ENCODE measurements at places on chromosomes 7 and 10.

DNA sequence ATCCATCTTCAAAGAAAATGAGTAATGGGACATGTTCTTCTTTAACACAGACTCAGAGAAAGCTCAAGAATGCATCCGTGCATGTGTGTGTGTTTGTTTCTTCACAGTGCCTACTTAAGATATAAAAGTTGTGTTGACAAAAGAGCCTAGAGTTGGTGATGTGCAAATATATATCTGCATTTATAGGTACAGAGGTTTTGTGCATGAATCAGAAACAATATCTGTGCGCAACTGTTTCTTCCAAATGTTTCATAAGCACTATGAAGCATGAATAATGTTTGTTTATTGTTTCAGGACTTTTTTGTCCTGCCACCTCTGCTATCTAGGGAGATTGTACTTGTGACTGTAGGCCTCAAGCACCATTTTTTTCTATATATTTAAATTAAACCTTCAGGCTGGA lies 229.7 kb downstream of the CSTF2T start:
- DNase-seq, result no peak

GRCh38 chr7:47609803-47610452 lies 28.0 kb upstream of the TNS3 start:
- DNase-seq, result no peak

- no peak for DNase-seq
These were observed 273.1 kb downstream of the TNS3 start for GRCh38 chr7:47308808-47309207.

- DNase-seq, result no peak
These were observed 140.1 kb downstream of the ETV1 start for GRCh38 chr7:13849163-13849892.

DNA sequence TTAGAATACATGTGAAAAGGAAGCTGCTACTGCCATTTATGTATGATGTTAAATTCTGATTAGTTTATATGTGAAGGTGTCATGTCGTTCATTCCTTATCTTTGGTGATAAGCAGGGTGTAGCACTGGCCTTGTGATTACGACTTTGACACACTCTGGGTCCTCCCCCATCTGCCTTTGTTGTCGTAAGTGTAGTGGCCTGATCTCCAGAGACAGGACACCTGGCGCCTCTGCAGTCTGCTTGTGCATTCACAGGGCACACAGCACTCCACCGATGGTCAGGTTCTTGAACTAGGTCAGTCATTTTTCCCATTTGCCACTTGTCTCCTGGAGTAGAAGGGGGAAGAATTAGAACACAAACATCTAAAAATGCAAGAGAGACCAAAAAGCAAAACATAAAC lies 186.0 kb downstream of the PRKCQ start:
- no peak for DNase-seq

All from Caki2 (cell line).